ENCODE measurements at places on chromosomes 3 and 15. TPM values are rescaled to one million over a fixed set of nuclear protein-coding genes. Genes with fewer than 3 reads are reported as not detected.
A peak's percentile ranks its signal among the peaks of the same experiment; 100 is the strongest.

Gene DAZL
- 0.18 TPM for total RNA-seq

Gene CFAP92
- total RNA-seq, result 0.13 TPM

DNA sequence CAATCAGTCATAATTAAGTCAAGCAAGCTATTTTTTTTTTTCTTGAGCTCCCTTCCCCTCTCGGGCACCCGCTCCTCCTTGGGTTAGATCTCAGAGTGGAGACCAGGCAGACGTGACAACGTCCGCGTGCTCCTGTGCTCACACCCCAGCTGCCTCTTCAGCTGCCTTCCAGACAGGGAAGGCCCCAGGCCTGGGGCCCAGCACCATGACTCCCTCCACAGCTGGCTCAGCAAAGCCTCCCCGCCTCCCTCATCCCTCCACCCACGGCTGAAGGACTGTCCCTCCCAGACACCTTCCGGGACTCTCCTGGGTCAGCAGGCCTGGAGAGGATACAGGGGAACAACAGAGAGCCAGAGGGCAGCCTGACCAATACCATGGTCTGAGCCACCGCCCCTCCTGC lies 87.9 kb upstream of the LINGO1 start:
- DNase-seq, result no peak

Gene OR5AC2
- not detected for total RNA-seq

- DNase-seq, result no peak
These were observed 93.2 kb upstream of the NEDD4 start for GRCh38 chr15:56086566-56086965.

Gene DCLK3
- total RNA-seq, result not detected

GRCh38 chr15:89760303-89761008 lies 9.4 kb upstream of the MESP1 start:
- peak; percentile 35 for DNase-seq

DNA sequence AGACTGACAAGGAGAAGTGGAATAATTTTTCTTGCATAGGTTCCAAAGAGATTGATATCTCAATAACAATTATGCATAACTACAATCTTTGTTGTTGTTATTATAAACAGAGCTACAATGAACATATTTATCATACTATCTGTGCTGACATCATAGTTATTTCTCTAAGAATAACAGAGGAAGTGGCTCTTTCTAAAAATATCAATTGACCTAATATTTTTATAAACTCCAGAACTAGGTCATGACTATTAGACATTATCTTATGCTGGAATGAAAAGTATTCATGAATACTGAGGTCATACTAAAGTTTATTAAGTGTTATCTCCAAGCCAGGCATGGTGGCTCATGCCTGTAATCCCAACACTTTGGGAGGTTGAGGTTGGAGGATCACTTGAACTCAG lies 114.1 kb downstream of the DCLK3 start:
- DNase-seq, result no peak

Gene BOC
- not detected for total RNA-seq

Gene CLDN18
- not detected for total RNA-seq

DNA sequence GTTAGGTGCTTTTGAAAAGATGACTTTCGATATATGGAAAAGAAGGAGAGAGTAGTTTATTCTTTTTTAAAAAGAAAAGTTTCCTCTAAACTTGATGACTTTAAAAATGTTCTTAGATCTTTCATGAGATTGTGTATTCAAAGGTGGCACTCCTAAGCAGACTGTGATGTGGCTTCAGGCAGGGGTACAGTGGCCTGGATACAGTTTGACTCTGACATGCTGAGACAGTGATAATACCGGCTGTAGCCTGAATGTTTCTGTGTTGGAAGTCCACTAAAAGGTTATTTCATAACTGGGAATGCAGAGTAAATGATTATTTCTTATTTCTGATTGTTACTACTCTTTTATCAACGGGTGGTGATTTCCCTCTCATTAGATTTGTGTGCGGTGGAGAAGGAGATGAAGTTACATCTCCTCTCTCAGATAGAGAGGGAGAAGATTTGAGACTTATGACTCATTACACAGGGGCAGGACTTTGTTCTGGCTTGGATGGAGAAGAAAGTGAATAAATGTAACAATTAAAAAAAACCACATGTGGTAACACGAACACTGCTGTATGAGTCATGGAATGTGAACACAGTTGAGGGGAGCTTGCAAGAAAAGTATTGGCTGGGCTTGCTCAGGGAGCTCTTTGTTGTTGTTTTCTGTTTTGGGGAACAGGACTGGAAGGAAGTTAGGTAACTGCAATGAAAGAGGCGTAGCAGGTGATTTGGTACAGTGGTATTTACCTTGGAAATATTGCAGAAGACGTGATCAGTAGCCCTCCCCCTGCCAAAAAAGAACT lies 21.6 kb downstream of the SPTSSB start:
- DNase-seq, result peak; percentile 29

Gene FGF7
- not detected for total RNA-seq

DNA sequence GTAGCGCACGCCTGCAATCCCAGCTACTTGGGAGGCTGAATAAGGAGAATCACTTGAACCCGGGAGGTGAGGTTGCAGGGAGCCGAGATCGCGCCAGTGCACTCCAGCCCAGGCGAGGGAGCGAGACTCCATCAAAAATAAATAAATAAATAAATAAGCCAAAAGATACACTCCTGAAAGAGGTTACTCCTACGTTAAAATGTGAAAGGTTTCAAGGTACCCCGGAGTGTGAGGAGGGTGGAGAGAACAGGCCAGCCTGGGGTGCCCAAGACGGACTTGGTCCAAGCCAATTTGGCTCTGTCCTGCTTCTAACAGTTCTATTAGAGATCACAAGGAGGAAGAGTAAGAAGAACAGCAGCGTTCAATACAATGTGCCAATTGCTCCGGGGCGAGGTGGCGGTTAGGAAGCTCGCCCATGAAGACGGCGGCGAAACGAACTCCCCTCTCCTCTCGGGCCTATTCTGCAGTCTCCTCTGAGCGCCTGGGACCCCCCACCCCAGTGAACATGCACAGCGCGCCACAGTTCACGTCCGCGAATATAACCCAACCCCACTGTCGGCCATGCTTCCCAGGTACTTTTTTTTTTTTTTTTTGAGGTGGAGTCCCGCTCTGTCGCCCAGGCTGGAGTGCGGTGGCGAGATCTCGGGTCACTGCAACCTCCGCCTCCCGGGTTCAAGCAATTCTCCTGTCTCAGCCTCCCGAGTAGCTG lies 942 bp downstream of the ELP6 start:
- peak; percentile 51 for DNase-seq

DNA sequence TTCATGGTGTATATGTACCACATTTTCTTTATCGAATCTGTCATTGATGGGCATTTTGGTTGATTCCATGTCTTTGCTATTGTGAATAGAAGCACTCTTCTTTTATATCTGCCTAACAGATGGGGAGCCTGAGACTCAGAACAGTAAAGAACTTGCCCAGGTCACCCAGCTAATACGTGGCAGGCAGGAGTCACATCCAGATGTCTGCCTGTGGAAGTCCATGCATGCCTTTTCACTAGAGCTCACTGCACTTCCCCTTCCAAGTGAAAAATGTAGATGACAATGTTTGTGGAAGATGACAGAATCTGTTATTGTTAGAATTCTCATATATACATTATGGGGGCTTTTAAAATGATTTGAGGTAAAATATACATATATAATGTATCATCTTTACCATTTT lies 165.0 kb downstream of the PDZRN3 start:
- DNase-seq, result no peak

Gene NIPA2
- total RNA-seq, result 112 TPM

Gene NME9
- total RNA-seq, result not detected

Gene ATP10A
- total RNA-seq, result 28.9 TPM

Gene GANC
- total RNA-seq, result 18.0 TPM

Gene GJD2
- total RNA-seq, result not detected

Gene PLSCR2
- not detected for total RNA-seq

Gene SERPINI2
- total RNA-seq, result not detected

- no peak for DNase-seq
These were observed 67.6 kb downstream of the CHAC1 start for GRCh38 chr15:41020829-41021228.

Gene MINAR1
- total RNA-seq, result 0.51 TPM

DNA sequence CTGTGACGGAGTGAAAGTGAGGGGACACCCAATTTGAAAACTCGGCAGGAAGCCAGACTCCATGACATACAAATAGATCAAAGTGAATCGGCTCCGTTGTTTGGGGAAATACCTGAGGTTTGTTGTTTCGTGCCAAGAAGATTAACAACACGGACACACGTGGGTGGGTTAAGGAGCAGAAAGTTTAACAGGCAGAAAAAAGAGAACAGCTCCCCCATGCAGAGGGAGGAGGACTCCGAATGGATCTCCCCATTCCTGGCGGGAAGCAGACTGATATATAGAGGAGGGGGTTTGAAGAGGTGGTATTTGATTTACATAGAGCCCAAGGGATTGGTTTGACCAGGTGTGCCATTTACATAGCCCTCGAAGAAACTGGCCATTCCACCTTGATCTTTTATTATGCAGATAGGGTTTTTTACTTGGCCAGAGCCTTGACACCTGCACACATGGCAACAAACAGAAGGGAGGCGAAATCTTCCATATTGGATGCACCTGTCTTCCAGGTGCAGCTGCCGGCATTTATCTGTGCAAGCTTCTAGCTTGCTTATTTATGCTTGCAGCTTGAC lies 4.8 kb upstream of the SACM1L start:
- DNase-seq, result no peak

DNA sequence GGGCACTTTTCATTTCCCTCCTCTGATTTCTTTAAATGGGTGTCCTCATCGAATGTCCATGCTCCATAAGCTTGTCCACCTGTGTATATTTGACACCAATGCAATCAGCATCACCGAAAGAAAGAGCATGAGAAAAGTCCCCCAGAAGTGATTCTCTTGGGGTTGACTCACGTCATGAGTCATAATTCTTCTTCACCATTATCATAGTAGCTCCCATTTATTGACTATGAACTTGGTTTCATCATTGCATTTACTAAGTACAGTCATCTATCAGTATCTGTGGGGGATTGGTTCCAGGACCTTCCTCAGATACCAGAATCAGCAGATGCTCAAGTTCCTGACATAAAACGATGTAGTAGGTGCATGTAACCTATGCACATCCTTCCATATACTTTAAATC lies 372.5 kb upstream of the CFAP20DC start:
- DNase-seq, result no peak

DNA sequence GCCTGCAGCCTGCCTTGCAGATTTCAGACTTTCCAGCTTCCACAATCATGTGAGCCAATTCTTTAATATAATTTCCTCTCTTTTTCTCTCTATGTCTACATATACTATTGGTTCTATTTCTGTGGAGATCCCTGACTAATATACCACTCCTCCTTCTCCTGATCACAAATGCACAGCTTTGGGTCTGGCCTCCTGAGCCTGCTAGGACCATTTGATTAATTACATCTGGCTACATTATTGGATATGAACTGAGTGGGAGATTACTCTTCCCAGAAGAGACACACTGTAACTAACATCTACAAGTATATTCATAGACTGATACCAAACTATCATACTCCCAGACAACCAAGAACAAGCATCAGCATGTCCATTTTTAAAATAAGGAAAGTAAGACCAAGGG lies 188.9 kb upstream of the LMCD1 start:
- no peak for DNase-seq

DNA sequence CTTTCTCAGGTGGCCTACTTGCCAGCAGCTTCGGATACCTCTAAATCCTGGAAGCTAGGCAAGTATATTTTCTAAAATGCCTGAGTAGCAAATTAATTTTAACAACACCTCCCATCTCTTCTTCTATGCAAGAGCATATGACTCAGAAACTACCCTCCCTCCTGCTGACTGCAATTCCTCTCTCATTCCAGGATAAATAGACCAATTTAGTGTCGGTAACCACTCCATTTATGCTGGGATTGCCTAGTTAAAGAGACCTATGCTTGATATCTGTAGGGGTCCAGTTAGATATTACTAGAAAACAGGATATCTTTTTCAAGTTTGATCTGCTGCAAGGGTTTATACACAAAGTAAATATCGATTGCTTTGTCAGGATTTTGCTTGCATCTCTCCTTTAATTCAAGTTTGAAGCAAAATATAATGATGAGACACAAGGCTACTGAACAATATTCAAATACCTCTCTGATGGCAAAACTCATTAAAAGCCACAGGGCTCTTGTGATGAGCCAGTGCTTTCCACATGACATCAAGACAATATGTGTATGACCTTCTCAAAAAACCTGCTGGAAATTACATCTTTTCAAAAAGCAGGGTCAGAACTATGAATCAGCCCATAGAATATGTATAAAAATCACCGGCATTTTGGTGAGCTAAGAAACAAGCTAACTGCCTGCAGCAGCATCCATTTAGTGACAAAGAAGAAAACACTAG lies 491.6 kb upstream of the NECTIN3 start:
- no peak for DNase-seq

DNA sequence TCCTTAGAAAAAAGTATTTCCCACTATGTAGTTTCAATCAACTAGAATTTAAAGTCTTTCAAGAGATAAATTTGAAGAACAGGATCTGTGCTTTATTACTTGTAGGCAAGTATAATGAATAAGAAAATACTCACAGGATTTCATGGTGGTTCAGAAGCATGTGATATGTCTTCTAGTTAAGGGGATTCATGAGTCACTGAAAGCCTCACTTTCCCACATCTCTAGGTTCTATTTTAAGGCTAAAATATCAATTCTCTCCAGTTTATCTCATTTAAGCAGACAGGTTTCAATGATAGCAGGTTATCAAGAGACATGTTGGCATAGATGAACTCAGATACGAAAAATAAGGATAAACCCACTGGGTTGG lies 437.8 kb upstream of the BCHE start:
- no peak for DNase-seq

Gene CEMIP
- total RNA-seq, result not detected

GRCh38 chr15:29690765-29691475 lies 131.3 kb downstream of the TJP1 start:
- DNase-seq, result no peak

DNA sequence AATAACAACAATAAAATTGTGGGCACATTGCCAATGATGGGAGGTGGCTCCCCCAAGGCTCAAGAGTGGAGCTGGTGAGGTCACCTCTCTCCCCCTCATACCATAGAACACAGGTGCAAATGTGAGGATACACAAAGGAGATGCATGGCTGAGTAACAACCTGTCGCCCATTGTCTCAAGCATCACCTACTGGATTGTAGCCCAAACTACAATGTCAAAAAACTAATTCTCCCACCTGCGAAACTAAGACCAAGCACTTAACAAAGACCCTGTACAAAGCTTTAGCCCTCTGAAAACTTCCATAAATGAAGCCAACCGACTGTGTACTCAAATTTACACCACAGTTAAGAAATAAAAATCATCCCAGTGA lies 50.4 kb upstream of the IGSF11 start:
- DNase-seq, result no peak

GRCh38 chr15:41934843-41935242 lies 37.5 kb downstream of the EHD4 start:
- DNase-seq, result peak; percentile 66

Gene P2RY1
- total RNA-seq, result 0.18 TPM

Measured in CD8-positive, alpha-beta memory T cell (primary cell).